ENCODE measurements at places on chromosomes 6 and 20.

- DNase-seq, result no peak
These were observed 2.9 kb upstream of the OLIG3 start for GRCh38 chr6:137496909-137497720.

DNA sequence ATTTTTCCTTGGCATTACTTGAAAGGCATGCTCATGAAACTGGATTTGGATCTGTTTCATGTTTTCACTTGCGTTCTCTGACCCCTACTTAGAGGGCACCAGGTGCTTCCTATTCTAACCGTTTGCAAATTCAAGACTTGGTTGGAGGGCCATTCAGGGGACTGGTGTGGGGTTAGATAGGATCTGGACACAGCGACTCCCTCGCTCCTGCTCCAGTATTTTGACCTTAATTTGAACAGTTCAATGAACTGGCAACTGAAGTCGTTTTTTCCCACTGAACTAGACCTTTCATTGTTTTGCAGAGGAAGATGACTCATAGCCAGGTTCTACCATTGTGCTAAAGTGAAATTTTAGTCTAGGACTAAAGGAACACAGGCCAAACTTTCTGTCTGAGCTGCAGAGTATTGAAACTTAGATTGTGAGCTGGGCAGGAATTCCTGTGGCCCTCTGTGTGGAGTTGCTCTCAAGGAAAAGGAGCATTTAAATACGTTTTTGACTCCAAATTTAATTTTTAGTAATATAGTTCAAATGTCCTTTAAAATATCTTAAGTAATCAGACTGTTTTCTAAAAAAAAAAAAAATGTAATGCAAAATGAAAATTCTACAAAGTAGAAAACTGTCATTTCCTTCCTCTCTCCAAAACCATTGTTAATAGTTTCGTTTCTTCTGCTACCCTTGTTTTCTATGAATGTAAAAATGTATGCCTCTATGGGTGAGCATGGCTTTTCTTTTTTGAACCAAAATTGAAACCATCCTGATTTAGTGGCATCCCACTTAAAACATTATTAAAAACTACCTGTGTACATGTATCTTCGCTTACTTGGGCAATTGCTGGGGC is 64.8 kb downstream of the UTRN start:
- peak; percentile 98 for DNase-seq

DNA sequence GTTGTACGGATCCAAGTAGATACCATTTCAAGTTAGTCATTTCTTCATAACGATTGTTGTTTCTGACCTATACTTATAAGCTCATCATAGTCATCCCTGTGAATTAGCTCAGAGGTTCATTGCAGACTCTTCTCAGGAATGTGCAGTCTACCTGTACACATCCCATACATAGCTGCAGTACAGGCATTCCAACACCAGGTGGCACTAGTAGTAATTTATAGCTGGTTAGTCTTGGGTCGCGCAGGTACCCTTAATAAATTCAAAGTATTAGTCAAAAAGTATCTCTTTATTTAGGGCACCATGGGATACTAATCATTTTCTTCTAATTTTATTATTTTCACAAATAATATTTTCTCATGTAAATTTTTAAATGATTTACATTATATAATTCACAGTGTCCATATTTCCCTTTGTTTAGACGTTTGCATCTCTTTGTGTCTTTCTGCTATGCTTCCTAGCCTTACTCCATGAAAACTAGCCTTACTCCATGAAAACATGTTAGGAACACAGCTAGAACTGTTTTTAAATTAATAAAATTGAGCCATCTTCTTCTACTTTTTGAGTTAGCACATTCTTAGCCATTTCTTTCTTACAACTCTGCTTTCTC is 128.6 kb upstream of the FAM83B start:
- peak; percentile 47 for DNase-seq

- no peak for DNase-seq
These were observed 130.4 kb upstream of the CCDC28A start for GRCh38 chr6:138643210-138643609.

GRCh38 chr6:2947445-2947844 is 23.9 kb downstream of the SERPINB6 start:
- no peak for DNase-seq

- no peak for DNase-seq
These were observed at the start of gene PTGIS for GRCh38 chr20:49567421-49568277. Gene PTGIS (minus strand): TSS chr20:49568137. CDS start chr20:49568116, 21 bp downstream.

- DNase-seq, result no peak
These were observed 116.5 kb downstream of the FAM120B start for GRCh38 chr6:170423030-170423429.

DNA sequence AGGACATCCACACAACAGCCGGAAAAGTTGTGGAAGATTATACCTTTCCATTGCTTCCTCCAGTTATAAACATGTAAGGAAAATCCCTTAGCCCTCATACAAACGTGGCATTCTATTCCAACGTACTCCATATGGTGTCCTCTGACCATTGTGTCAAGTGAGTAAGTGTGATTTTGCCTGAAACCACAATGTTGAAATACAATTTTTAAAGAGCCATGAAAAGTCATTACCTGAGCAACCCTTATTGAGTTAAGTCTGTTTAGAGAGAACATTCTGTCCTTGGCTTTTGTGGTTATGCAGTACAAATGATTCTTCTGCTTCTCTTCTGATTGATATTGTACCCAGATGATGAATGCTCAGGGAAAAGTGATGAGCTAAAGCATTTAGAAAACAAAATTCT is 530.1 kb downstream of the HAO1 start:
- no peak for DNase-seq

DNA sequence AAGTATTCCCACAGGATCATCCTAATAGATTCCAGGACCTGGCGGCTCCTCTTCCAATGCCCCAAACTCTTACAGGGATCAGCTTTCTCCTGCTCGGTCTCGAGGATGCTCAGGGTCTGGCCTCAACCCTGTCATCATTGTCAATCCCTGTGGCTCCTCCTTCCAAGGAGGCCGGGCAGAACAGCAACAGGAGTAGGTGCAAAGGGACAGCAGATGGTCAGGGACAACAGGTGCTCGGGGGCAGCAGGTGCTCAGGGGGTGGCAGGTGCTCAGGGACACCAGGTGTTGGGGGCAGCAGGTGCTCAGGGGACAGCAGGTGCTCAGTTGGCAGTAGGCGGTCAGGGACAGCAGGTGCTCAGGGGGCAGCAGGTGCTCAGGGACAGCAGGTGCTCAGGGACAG is 84.8 kb downstream of the TTLL2 start:
- no peak for DNase-seq

DNA sequence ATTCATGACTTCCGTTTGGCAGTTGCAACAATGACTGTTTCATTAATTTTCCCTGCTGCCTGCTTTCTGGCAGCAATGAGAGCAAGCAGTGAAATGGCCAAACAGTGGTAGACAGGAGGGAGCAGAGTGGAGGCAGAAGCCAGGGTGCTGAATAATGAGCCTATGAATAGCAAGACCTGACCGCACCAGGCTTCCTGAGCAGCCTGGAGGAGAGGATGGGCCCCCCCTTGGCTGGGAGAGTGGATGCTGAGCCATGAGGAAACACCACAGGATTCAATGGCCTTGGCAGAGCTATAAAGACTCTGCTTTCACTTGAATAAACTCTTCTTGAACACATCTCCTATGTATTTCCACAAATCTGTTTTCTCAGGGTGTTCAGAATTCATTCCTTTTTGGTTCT is 68.1 kb upstream of the SNRPB2 start:
- peak; percentile 17 for DNase-seq

- DNase-seq, result no peak
These were observed 19.7 kb upstream of the GSTA4 start for GRCh38 chr6:53014744-53015143.

DNA sequence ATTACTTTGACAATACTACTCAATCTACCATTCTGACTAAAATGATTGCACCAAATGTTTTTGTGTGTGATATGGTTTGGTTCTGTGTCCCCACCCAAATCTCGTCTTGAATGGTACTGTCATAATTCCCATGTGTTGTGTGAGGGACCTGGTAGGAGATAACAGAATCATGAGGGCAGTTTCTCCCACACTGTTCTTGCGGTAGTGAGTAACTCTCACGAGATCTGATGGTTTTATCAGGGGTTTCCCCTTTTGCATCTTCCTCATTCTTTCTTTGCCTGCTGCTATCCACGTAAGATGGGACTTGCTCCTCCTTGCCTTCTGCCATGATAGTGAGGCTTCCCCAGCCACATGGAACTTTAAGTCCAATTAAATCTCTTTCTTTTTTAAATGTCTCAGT is 20.8 kb downstream of the SYCP2 start:
- no peak for DNase-seq

- DNase-seq, result no peak
These were observed 57.9 kb upstream of the DACT2 start for GRCh38 chr6:168377484-168377855.

GRCh38 chr6:31919624-31920303 is 7.8 kb upstream of the C2 start:
- no peak for DNase-seq

- DNase-seq, result peak; percentile 15
These were observed 65.7 kb upstream of the EEF1A1 start for GRCh38 chr6:73586416-73586974.

- peak; percentile 98 for DNase-seq
These were observed 308.1 kb downstream of the FOXC1 start for GRCh38 chr6:1917626-1918371.

DNA sequence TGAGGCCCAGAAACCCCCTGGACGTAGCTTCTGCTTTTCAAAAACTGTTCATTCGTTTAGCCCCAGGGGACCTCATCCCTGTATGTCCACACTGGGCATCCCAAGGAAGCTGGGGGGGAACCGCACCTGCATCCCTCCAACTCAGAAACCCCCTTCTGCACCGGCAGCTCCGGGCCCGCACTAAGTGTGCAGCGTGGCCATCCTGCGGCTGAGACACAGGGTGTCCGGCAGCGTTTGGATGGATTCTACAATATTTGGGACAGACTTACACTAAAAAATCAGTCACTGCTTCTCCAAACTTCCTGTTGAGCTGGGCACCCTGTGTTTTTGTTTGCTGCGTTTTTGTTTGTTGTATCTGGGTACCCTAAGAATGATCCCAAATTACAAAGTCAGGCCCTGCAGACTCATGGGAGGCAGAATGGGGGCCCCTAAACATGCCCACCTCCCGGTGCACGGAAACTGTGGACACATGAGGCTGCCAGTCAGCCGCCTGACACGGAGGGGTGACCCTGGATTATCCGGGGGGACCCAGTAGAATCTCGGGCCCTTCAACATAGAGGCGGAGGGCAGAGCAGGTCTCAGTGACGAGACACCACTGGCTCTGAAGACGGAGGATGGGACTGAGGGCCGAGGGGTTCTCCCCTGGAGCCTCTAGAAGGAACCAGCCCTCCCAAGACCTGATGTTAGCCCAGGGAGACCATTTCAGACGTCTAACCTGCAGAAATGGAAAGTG is 88.2 kb upstream of the BHLHE23 start:
- DNase-seq, result no peak

DNA sequence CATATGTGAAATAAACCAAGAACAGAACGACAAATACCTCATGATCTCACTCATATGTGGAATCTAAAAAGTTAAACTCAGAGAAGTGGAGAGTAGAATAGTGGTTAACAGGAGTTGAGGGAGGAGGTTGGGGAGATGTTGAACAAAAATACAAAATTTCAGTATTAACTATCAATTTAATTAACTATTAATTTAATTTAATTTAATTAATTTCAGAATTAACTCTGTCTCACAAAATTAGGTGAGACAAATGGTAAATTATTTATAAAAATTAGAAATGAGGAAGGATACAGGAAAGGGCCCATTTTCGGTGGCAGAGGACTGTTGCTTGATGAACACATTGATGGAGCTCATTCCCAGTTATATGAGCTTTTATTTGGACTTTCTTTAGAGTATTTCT is 166.0 kb upstream of the FAM83B start:
- DNase-seq, result no peak

DNA sequence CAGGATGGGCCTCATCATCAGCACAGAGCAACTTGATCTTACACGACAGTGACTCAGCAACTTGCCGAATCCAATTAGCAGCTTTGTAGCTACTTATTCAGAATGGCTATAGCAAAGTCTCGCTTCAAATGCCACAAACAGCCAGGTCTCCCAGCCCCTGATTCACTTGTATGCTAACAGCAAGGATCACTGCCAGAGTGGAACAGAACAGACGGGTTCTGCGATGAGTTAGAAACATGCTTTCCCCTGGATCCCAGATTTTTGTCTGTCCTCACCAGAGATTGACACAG is 254.4 kb downstream of the NRN1 start:
- DNase-seq, result peak; percentile 53

DNA sequence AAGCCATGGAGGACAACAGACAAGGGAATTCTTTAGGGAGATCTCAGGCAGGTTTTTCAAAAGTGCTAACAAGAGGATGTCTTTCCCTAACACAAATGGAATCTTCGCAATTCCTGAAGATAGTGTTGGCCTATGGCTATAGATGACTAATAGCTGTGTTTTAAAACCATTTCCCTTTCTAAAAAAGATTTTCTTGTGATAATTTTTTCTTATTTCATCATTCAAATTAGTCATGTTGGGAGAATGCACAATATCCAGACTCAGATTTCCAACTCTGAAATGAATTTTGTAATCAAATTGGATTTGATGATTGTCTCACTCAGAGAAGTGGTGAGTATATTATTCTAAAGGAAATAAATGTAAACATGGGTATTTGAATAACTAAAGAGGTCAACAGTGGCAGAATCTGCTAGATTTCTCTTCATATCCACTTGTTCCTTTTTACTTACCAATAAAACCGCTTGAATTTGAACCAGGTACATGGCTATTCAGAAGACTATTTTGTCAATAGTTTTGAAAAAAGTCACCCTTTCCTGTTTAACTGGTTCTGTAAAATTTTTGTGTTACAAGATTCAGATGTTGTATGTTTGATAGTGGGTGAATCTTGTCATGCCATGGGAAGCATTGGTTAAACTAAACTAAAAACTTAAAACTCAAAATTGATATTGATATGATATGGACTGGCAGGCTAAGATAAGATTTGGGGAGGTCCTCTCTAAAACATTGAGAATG is 1223.7 kb upstream of the EYS start:
- no peak for DNase-seq

DNA sequence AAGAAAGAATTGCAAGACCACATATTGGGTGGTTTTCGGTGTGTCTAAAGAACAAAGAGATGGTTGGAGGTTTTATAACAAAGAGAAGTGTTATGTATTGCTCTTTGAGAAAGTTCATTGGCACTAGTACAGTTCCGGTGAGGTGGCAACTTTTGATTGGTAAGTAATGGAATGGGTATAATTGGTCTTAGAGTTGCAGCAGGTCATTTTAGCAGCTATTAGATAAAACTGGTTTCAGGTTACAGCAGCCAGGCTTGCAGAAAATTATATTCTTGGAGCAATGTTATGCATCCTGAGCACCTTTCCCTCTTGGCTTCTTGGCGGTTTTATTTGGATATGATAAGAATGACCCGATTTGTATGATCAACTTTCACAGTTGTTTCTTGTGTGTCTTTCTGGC is 12.3 kb upstream of the SSTR4 start:
- DNase-seq, result no peak

DNA sequence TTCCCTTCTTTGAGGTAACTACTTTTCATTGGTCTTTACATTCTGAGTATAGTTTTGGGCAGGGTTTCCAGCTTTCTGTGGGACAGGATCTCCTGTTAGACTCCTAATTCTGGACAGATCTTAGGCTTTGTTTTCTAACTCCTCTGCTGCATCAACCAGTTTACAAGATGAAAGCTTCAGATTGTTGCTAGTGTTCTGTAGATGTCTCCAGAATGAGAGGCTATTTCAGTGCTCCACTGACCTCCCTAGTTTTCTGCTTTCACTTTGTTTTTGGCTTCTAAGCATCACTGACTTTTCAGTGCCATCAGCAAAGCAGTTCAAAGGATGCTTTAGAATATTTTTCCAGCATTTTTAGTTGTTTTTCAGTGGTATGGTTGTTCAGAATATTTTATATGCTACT is 101.4 kb downstream of the LIN28B start:
- no peak for DNase-seq

Data from kidney capillary endothelial cell (primary cell).